ENCODE measurements at places on chromosomes 7 and 10.

DNA sequence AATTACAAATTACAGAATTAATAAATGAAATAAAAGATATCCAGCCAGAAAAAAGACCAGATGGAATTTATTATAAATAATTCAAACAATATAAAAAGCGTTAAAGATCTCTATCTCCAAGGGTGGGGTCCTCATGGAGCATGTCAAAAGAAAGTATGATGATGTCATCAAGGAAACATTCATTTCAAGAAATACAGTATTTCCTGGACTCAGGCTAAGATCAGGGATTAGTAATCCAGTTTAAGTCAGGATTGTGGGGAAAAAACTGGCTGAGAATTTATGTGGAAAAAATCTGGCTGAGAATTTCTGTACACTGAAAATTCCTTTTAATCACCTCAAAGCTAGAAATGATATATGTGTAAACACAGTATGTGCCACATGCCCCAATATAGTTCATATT lies 1075.3 kb downstream of the XPNPEP1 start:
- DNase-seq, result no peak

DNA sequence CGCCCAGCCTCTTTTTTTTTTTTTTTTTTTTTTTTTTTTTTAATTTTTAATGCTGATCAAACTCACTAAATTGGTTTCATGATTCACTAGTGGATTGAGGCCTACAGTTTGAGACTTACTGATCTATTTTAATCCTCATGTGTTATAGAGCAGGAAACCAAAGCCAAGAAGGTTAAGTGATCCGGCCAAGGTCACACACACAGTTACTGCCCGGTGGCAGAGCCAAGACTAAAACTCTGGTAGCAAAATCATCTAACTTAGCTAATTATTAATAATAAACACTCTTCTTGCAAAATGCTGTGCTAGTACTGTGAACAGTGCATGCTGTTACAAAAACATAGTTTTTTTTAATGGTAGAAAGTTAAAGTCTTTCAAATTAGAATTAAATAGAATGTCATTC lies 188.3 kb upstream of the NFE2L3 start:
- DNase-seq, result no peak

DNA sequence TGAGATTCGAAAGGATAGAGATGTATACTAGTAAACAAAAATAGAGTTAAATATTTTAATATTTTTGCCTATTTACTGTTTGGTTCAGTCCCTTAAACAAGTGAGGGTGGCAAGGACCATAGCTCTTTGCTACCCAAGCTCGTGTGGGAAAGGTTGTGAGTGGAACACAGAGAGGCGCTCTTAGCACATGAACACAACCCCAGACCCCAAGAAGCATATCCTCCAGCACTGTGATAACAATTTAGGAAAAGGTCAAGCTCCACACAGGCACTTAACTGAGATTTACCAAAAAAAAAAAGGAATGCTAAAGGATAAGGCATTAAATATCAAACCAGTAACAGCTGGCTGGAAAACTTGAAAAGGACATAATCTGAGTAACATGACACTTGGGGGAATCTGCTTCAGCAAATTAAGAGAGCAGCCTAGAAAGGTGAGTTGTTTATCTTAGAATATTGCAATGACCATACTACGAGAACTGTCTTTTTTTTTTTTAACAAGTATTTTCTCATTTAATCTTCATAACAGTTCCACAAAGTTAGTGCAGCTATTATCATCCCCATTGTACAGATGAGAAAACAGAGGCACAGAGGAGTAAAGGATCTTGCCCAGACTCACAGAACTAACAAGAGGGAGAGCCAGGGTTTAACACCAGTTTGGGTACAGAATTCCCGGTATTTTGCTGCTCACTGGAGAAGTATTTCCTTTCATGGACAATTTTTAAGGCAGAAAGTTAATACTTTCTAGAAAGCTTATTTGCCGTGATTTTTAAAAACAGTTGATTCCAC lies 303.5 kb upstream of the AOAH start:
- DNase-seq, result no peak

GRCh38 chr10:43902842-43903241 lies 254.2 kb upstream of the ZNF32 start:
- no peak for DNase-seq

DNA sequence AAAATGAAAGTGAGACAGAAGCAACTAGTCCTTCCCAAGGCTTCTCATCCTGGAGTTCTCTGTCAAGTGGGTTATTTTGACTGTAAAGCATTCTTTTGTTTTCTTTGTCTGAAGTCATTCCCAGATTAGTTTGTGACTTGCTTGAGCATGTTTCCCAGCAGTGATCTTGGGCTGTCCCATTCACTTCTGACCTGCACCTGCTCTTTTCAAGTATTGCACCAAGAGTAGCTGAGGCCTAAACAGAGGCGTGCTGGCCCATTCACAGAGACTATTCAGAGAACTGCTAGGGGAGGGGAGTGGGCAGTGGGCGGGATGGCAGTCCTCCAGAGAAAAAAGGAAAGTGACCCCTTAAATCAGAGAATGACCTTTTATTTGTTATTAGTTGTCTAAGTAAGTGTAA lies 61.3 kb downstream of the CACNA2D1 start:
- DNase-seq, result no peak

DNA sequence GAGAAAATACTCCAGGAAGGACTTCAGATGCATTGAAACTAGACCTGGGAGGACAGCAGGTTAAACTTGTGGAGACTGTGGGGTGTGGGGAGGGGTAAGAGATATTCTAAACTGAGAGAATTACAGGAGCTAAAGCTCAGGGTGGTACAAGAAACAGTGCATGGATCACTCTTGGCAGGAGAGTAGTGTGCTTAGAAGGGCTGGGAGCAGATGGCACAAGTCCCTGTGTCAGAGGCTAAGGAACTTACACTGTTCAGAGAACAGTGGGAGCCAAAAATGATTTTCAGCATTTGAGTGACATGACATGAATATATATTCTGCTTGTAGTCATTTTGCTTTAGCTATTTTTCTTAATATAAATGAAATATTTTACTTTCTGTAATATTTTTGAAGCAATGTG lies 36.0 kb upstream of the LAMB1 start:
- DNase-seq, result no peak

DNA sequence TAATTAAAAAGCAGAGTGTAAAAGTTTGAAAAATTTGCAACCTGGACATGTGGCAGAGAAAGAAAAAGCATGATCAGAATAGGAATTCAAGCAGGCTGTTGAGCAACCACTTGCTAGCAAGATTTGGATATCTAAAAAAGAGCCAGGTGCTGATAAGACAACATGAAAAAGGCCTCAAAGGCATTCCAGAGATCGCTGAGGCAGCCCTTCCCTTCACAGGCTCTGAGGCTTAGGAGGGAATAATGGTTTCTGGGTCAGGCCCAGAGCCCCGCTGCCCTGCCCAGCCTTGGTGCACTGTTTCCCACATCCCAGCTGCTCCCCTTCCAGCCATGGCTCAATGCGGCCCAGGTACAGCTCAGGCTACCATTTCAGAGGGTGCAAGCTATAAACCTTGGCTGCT lies 64.1 kb upstream of the EEPD1 start:
- DNase-seq, result no peak

DNA sequence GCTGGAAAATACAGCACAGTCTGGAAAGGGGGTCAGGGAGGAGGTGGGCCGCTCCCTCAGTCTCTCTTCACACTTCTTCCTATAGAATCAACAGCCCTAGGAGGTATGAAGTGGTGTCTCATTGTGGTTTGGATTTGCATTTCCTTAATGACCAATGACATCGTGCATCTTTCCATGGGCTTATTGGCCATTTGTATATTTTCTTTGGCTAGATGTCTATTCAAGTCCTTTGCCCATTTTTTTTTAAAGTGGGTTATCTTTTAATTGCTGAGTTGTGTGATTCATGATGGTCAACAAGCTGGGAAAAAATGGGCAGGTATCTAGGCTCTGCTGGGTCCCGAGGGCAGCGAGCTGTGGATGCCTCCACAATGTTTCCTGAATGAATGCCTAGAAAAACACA lies 29.1 kb downstream of the TMEM130 start:
- no peak for DNase-seq

DNA sequence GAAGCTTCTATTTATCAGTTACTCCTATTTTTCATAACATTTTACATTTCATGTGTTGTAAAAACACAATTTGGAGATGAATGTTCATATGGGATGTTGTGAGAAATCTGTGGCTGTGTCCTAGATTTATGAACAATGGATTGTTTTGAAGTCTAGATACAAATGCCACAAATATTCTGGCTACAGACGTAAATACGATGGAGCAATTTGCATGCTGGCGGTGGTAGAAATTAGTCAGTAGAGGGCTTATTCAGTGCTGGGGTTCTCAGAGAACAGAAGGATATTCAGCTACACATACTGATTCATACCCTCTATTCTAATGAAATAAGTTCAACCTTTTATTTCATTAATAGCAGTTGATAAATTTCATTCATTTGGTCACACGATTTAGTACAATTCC lies 48.8 kb downstream of the PLPP4 start:
- no peak for DNase-seq

DNA sequence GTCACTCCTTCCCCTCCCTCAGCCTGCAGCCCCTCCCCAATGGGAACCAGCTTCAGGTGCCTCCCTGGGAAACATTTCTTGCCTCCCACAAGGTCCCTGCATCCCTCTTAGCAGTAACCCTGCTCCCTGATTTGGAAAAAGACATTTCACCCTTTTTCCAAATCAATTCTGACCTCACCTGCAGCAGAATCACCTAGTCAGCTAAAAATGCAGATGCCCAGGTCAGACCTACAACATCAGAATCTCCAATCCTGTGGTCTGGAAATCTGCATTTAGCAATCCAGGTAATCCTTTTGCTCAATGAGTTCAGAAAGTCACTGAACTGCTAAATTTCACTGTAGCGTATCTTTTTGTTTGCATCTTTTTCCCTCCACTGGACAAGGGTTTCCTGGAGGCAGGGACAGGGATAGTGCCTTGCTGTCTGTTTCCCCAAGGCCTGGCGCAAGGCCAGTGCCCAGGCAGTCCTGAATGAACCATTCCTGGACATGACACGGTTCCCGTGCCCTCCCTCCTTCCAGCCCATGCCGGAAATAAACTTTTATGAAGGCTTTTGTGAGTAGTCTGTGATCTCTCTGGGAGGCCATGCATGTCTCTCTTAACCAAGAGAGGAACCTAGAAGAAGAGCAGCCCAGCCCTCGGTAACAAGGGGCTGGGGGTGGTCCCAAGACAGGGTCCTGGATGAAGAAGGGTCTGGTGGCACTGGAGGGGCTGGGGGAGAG lies 44.0 kb downstream of the COL13A1 start:
- no peak for DNase-seq

DNA sequence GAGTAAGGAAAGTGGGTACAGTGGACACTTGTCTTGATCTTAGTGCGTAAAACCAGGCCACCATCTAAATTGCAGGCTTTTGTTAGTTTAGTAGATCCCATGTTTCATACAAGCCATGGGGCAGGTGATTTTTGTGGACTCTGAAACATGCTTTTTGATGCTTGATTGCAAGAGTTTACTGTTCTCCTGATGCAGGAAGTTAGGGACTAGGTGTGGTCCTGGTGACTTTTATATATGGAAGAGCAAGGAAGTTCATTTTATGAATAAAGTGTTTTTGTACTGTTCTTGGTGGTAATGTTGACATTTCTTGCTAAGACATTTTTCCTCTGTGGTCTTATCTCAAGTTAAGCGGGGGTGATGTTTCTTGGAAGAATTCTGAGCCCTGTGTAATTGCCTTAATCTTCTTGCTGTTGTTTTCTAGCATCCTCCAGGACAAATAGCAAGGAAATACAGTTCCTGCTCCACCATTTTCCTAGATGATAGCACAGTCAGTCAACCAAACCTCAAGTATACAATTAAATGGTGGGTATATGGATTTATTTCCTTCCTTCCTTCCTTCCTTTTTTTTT lies 89.0 kb upstream of the GJD4 start:
- DNase-seq, result no peak

GRCh38 chr10:124539935-124540641 lies 78.5 kb downstream of the LHPP start:
- DNase-seq, result peak; percentile 15

- DNase-seq, result no peak
Observed at GRCh38 chr10:92965314-92965713, 95.3 kb upstream of the CYP26C1 start.

GRCh38 chr10:43258562-43259212 lies 8.2 kb downstream of the RASGEF1A start:
- no peak for DNase-seq

- DNase-seq, result no peak
Observed at GRCh38 chr10:24415455-24416125, 206.7 kb downstream of the KIAA1217 start.

GRCh38 chr10:92822060-92822634 lies 26.2 kb upstream of the EXOC6 start:
- no peak for DNase-seq

DNA sequence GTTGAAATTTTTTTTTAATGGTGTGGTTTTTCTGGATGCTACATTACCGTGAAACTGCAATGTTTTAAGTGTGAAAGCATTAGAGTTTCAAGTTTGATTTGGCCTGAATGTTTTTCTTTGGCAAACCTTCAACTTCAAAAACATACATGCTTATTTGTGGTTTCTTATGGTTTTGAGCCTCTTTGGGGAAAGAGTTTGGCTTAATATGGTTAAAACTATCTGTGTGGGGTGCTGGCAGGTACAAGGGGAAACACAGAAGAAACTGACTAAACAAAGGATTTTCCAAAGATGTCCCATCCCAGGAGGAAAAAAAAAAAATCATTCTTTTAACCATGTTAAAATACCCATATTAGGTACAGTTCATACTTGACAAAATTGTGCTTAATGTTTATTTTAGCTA lies 121.1 kb downstream of the HGF start:
- DNase-seq, result no peak

DNA sequence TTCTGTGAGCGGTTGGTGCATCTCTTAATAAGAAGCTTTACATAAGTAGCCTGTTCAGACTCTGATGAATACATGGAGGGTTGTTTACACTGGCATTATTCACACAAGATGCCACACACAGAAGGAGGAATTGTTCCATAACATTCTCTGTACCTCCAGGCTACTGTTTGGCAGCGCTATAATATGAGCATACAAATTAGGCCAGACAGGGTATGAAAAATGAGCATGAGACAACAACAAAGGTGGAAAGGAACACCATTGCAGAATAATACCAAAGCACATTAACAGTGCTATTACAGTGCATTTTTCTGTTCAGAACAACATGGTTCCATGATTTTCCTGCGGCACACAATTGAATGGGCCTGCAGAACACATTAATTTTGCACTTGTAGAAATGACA lies 417.2 kb upstream of the C7orf33 start:
- no peak for DNase-seq

GRCh38 chr10:102153093-102153620 lies 968 bp downstream of the NOLC1 start:
- DNase-seq, result no peak

- DNase-seq, result no peak
Observed at GRCh38 chr7:130929896-130930659, 196.1 kb upstream of the KLF14 start.

DNA sequence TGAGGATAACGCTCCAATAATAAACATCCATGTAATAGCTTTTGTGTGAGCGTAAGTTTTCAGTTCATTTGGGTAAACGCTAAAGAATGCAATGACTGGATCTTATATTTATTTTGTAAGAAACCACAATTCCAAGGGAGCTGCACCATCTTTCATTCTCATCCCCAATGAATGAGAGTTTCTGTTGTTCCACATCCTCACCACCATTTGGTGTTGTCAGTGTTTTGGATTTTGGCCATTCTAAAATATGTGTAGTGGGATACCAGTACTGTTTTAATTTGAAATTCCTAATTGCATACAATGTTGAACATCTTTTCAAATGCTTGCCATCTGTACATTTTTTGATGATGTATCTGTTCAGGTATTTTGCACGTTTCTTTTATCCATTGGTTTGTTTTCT lies 50.9 kb upstream of the SEMA3D start:
- no peak for DNase-seq

Data from NCI-H1930 (cell line).